Stimulated activated CD4-positive, alpha-beta T cell treated with anti-CD3 and anti-CD28 coated beads, TNF-alpha, amount 100 ng/mL, for 1 hour (primary cell): ENCODE measurements at places on chromosomes 3 and 15.

- DNase-seq, result no peak
Observed at GRCh38 chr3:102034639-102035451, 185.5 kb downstream of the NFKBIZ start.

- no peak for DNase-seq
Observed at GRCh38 chr15:55992769-55993110, 672 bp downstream of the NEDD4 start.

DNA sequence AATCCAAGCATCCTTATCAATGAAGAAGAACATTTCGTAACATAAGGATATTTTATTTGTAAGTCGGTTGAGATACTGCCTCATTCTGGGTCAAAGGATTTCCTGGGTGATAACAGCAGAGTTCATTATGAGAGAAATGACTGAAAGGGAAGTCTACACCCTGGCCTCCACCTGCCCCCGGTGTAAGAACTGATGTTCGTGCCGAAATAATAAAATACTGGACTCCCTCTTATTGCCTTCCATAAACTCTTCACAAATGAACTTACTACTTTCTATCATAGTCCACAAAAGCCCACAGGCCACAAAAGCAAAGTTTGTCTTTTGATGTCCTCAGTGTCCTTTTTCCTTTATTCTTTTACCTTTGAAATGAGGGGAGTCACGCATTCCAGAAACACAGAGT, 174.4 kb downstream of the SERPINI1 start:
- no peak for DNase-seq

GRCh38 chr3:163552659-163552966, 1525.7 kb downstream of the SI start:
- DNase-seq, result no peak

DNA sequence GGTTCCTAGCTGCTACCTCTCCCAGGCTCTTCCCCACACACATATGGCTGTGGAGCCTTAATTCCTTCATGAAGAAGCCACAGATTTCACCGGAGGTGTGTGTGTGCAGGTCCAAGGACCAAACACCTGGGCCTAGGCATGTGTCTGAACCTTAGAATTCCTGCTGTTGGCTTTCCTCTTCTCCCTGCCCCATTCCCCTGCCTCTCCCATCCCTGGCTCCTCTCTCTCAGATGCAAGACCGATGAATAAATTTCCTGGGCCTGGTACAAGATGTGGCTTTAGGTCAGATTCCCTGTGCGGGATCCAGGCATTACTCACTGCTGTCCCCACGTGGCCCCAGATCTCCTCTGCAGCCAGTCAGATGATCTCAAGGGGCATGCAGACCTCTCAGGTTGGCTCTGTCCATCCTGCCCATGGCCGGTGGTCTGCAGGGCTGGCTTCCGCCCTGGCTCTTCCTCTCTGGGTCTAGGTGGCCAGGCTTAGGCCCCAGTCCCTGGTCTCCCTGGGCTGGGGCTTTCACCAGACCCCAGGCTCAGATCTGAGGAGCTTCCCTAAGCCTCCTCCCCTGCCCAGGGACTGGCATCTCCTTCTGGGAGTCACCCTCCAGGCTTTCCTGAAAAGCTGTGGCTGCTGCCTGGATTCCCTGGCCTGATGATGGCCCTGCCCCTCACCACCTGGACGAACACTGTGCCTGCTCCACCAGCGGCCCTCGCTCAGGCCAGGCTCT, 20.5 kb downstream of the CCR9 start:
- DNase-seq, result no peak

DNA sequence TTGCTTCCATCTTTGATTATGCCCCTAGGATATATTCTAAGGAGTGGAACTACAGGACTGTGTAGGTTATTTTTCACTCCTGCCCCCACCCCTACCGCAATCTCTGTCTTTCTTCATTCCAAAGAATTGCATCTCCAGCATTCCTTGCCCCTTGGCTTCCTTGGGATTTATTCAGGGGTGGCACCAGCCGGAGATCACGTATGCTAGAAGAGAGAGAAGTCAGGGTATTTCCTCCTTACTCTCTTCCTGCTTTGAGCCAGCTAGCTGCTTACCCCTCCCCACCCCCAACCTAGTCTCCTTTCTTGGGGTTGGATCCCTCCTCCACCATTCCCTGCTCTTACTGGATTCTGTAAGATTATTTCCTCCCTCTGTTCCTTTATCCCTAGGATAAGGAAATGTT, 35.0 kb upstream of the DENND4A start:
- DNase-seq, result no peak

DNA sequence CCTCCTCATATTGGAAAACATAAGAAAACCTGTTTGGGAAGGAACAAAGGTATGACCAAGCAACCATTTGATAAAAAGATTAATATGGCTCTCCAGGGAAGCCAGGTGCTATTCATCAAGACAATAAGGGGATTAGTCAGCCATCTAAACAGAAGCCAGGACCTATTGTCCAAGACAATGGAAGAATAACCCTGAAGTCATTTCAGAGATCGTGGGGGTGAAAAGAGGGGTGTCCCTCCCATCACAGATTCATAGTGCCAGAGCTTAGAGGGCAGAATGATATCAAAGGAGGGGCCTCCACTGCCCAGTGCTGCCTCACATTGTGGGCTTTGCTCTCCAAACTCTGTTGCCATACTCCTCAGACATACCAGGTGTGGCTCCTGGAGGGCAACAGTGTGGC, 73.5 kb downstream of the DAPK2 start:
- DNase-seq, result no peak

GRCh38 chr3:151631946-151632345, 101.8 kb upstream of the AADACL2 start:
- DNase-seq, result no peak

DNA sequence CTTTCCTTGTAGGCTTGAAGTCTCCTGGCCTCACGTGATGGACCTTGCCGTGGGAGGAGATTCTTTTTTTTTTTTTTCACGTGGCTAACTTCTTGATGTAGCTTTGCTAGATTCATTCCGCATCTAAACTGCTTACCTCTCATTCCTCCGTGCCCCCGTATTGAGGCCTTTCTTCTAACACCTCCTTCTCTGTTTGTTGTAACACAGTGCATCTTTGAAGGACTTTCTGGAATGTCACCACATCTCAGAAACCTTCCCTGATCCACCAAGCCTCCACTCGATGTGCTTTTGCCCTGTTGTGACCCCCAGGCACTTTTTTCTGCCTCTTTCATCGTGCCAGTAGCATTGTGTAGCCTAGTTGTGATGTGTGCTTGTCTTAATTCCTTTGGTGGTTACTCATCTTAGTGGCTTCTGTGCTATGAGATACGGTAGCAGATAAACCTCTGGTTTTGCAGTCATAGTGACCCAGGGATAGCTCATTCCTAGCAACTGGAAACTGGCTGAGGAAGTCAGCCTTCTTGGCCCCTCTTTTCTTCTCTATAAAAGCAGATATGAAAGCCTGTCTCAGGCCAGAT, 1.6 kb upstream of the BNC1 start:
- DNase-seq, result no peak

DNA sequence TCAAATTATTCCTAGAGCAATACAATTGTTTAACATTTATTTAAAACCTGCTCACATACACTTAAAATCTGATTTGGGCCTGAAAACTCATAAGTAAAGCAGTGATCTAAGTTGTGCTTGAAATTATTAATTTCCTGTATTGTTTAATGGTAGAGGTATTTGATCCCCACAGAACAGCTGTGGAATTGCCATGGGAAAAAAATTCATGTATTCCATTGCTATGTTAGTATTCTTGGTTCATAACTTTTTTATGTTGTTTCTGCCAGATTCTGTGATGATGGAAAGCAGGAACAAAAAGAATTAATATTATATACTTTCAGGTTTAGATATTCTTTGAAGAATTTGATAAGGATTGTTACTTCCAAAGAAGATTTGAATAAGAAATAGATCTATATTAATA, 831.5 kb upstream of the NR2F2 start:
- no peak for DNase-seq

DNA sequence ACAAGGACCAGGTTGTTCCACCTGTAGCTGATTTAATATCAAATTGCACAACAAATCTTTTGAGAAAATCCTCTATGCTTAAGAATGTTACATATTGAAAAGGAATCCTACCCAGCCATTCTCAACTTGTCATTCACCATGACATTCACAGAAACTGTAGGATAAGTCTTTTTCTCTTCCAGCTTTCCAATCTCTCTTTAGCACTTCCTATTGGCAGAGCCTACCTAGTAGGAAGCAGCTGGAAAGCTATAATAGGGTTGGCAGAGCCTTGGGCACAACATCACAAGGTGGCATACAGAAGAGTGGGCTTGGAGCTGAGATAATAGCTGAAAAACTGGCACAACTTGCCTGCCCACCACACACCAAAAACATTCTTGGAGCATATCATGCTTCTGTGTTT, 67.3 kb upstream of the NUDT16 start:
- no peak for DNase-seq

DNA sequence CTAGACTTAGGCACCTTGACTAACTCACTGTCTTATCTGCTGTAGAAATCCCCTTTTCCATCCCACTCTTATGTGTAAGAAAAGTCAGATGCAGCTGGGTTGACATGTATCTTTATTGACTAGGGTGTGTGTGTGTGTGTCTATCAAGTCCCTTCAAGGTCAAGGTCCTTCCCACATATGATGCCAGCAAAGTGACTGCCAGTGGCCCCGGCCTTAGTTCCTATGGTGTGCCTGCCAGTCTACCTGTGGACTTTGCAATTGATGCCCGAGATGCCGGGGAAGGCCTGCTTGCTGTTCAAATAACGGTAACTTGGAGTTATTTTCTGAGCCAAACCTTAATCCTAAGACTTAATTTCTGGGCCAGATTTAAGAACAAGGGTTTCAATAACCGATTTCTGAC, 76.3 kb downstream of the DNASE1L3 start:
- no peak for DNase-seq

- DNase-seq, result no peak
Observed at GRCh38 chr3:134326760-134327593, 47.3 kb downstream of the AMOTL2 start.

- DNase-seq, result no peak
Observed at GRCh38 chr3:141552440-141552991, 65.7 kb downstream of the RASA2 start.

DNA sequence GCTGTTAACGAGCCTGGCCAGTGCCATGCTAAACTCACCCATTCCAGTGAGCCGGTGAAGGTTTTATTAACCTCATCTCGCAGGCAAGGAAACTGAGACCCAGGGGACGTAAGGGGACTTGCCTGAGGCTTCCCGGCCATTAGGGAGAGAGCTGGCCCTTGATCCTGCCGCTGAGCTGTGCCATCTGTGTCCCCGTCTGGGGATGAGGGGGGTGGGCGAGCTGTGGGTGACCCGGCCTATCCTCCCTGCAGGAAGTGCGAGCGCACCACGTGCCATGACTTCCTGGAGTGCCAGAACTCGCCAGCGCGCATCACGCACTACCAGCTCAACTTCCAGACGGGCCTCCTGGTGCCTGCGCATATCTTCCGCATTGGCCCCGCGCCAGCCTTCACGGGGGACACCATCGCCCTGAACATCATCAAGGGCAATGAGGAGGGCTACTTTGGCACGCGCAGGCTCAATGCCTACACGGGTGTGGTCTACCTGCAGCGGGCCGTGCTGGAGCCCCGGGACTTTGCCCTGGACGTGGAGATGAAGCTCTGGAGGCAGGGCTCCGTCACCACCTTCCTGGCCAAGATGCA, 88.5 kb downstream of the FBLN2 start:
- no peak for DNase-seq

DNA sequence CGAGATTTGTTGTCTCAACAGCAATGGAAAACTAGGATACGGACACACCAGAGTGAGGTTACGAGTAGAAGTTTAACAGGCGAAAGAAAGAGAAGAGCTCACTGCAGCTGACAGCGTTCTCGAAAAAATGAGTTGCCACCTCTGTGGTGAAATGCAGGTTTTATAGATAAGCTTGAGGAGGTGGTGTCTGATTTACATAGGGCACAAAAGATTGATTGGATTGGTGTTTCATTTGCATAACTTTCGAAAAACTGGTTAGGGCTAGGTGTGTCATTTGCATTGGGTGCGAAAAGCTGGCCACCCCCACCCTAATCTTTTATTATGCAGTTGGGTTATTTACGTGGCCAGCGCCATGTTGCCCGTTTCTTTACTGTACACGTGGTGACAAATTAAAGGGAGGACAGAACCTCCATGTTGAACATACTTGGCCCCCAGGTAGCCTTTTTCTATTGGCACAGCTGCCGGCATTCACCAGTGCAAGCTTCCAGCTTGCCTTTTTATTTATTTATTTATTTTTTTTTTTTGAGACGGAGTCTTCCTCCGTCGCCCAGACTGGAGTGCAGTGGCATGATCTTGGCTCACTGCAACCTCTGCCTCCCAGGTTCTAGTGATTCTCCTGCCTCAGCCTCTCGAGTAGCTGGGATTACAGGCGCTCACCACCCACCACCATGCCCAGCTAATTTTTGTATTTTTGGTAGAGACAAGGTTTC, 8.3 kb downstream of the IFT122 start:
- no peak for DNase-seq

- no peak for DNase-seq
Observed at GRCh38 chr3:141229132-141229531, 2.5 kb upstream of the PXYLP1 start.

DNA sequence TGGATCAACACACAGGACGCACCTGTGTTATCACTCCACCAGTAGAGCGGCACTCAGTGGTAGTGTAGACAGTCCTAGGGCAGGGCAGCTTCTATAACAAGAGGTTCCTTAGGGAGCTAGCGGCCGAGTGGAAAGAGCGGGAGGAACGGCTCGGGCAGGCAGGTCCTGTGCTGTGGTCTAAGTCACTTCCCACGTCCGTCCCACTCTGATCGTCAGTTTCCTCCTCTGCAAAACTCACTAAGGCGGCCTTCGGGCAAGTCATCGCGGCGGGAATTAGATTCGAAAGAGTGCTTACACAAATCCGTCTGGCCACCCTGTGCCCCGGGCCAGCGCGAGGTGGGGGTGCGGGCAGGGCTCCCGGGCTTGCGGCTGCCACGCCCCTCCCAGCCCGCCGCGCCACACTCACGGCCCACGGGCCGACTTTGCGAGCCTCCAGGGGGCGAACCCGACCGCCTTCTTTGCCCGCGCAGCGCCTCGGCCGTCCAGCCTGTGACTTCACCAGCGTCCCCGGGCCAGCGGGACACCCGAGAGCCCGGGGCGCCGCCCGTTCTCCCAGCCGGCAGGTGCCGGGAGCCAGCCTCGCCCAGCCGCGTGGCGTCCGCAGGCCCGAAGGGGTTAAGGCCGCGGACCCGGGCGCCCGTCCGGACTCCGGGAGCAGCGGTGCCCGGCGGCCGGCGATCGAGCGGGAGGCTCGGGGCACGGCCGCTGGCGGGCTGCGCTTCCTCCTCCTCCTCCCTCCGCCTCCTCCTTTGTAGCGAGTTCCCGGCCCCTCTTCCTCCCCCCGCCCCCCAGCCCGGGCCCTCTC, 416 bp upstream of the CORO2B start:
- no peak for DNase-seq

- DNase-seq, result peak; percentile 4
Observed at GRCh38 chr3:135895106-135895733, 70.3 kb upstream of the PPP2R3A start.

- DNase-seq, result no peak
Observed at GRCh38 chr3:167936019-167936418, 159.7 kb downstream of the GOLIM4 start.

GRCh38 chr3:143753456-143753855, 94.8 kb downstream of the SLC9A9 start:
- no peak for DNase-seq

- no peak for DNase-seq
Observed at GRCh38 chr15:90266485-90266884, 1.0 kb downstream of the NGRN start.

GRCh38 chr15:96629511-96629910, 299.0 kb downstream of the NR2F2 start:
- DNase-seq, result no peak

- DNase-seq, result no peak
Observed at GRCh38 chr3:17032407-17033034, 147.8 kb downstream of the PLCL2 start.

GRCh38 chr3:6821411-6821810, 39.5 kb upstream of the GRM7 start:
- no peak for DNase-seq

- no peak for DNase-seq
Observed at GRCh38 chr3:111591555-111591954, 3.6 kb downstream of the ZBED2 start.
